ENCODE measurements at places on chromosomes 6 and 20. TPM values are rescaled to one million over a fixed set of nuclear protein-coding genes. Genes with fewer than 3 reads are reported as not detected.

CPXM1 gene
- 0.46 TPM for total RNA-seq

CHRNA4 gene
- total RNA-seq: not detected

GRCh38 chr20:49579195-49579594, 11.3 kb upstream of the PTGIS start:
- H3K27me3 ChIP-seq: no peaks in the 10 kb centered on the region
- H3K27ac ChIP-seq: no peak overlapping the region
- no peaks in the 10 kb centered on the region for H3K36me3 ChIP-seq
- no peak overlapping the region for H3K4me3 ChIP-seq
- H3K4me1 ChIP-seq: no peaks in the 10 kb centered on the region

GRCh38 chr6:150099546-150099945, 30.6 kb upstream of the ULBP3 start:
- no peaks in the 10 kb centered on the region for H3K4me1 ChIP-seq
- no peak overlapping the region for H3K27ac ChIP-seq
- no peak for DNase-seq
- H3K4me3 ChIP-seq: no peak overlapping the region
